T-helper 17 cell (primary cell): ENCODE measurements at places on chromosomes 11 and 22.

- H3K36me3 ChIP-seq: peaks cover 3% of the 10 kb centered on the region
- H3K27me3 ChIP-seq: peaks cover 18% of the 10 kb centered on the region
- no peaks in the 10 kb centered on the region for H3K4me1 ChIP-seq
- no peak overlapping the region for H3K27ac ChIP-seq
These were observed 107.7 kb downstream of the CEP164 start for GRCh38 chr11:117435326-117435725.

- H3K27me3 ChIP-seq: peaks cover 7% of the 10 kb centered on the region
- no peak overlapping the region for H3K4me3 ChIP-seq
- peaks cover 4% of the 10 kb centered on the region for H3K36me3 ChIP-seq
- no peak overlapping the region for H3K27ac ChIP-seq
These were observed 19.6 kb upstream of the MN1 start for GRCh38 chr22:27820896-27821866.

DNA sequence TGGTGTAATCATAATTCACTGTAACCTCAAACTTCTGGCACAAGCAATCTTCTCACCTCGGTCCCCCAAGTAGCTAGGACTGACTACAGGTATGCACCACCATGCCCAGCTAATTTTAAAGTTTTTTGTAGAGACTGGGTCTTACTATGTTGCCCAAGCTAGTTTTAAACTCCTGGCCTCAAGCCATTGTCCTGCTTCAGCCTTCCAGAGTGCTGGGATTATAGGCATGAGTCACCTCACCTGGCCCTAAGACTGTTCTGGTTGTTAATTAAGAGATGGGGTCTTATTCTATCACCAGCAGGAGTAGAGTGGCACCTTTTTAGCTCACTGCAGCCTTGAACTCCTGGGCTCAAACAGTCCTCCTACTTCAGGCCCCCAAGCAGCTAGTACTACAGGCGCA lies 52.0 kb upstream of the DEPDC7 start:
- H3K4me1 ChIP-seq: peaks cover 2% of the 10 kb centered on the region
- DNase-seq: no peak
- H3K27me3 ChIP-seq: no peaks in the 10 kb centered on the region
- no peak overlapping the region for H3K27ac ChIP-seq
- H3K4me3 ChIP-seq: no peak overlapping the region

DNA sequence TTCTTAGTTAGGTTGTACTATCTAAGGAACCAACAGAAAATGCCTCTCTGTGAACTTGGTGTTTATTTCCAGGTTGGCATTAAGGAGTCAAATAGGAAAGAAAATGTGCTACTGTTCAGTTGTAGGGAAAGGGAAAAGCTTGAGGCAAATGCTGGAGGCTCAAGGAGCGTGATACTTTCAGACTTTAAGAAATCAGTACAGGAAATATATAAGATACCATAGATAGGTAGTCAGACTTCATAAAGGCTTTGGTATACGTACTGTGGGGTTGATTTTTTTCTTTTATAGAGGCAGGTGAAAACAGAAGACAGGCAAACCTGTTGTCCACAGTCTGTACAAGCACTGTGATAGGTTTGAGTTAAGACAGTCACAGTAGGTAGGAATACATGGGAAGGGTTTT lies 30.8 kb downstream of the EP300 start:
- H3K4me1 ChIP-seq: peaks cover 27% of the 10 kb centered on the region
- DNase-seq: no peak
- H3K27me3 ChIP-seq: no peaks in the 10 kb centered on the region
- no peak overlapping the region for H3K4me3 ChIP-seq
- peaks cover 4% of the 10 kb centered on the region for H3K36me3 ChIP-seq

DNA sequence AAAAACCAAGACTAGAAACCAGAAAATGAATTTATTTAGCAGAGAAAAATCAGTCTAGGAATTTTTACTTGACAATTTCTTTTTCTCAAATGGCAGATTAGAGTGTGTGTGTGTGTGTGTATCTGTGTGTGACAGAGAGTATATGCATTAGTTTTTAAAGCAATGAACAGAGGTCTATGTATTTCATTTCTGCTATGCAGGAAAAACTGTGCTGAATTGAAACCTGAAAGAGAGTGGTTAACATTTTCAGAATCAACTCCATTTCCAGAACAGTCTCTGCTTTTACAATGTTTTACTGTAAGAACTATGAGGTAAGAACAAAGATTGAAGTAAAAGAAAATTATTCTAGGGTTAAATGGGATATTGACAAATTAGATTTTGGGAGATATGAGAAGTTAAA lies 114.8 kb downstream of the GRM5 start:
- no peak overlapping the region for H3K4me3 ChIP-seq
- H3K4me1 ChIP-seq: peaks cover 2% of the 10 kb centered on the region
- H3K27ac ChIP-seq: no peak overlapping the region

GRCh38 chr22:23302171-23303002 lies 122.1 kb downstream of the BCR start:
- no peak overlapping the region for H3K4me3 ChIP-seq
- H3K27me3 ChIP-seq: no peaks in the 10 kb centered on the region
- peaks cover 6% of the 10 kb centered on the region for H3K36me3 ChIP-seq
- no peak overlapping the region for H3K27ac ChIP-seq

GRCh38 chr11:57322256-57323166 lies 2.2 kb downstream of the TNKS1BP1 start:
- H3K4me1 ChIP-seq: peaks cover 38% of the 10 kb centered on the region
- no peak for DNase-seq
- peaks cover 3% of the 10 kb centered on the region for H3K36me3 ChIP-seq

- H3K27ac ChIP-seq: no peak overlapping the region
- peaks cover 5% of the 10 kb centered on the region for H3K36me3 ChIP-seq
- no peaks in the 10 kb centered on the region for H3K27me3 ChIP-seq
These were observed 61.5 kb downstream of the NUP98 start for GRCh38 chr11:3735827-3736226.

- H3K36me3 ChIP-seq: no peaks in the 10 kb centered on the region
- no peak for DNase-seq
- peaks cover 54% of the 10 kb centered on the region for H3K27me3 ChIP-seq
- H3K27ac ChIP-seq: no peak overlapping the region
- H3K4me1 ChIP-seq: peaks cover 4% of the 10 kb centered on the region
These were observed 53.8 kb downstream of the ADM start for GRCh38 chr11:10358696-10359095.

DNA sequence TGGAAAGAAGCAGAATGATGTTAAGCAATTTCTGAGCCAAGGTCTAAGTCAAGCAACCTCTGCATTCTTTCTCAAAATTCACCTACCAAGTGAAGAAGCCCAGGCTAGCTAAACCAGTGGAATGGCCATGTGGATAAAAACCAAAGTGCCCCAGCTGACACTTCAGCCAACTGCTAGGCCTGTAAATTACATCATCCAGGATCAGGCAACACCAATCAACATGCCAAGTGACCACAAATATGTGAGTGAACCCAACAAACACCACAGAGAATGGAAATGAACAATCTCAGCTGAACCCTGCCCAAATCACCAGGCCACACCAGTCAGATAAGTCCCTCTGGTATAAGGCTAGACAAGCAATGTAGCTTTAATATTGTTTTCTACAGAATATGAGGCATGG lies 25.1 kb upstream of the FJX1 start:
- H3K27me3 ChIP-seq: peaks cover 64% of the 10 kb centered on the region
- H3K27ac ChIP-seq: no peak overlapping the region
- no peaks in the 10 kb centered on the region for H3K4me1 ChIP-seq
